ENCODE measurements at places on chromosomes 3 and 15.

DNA sequence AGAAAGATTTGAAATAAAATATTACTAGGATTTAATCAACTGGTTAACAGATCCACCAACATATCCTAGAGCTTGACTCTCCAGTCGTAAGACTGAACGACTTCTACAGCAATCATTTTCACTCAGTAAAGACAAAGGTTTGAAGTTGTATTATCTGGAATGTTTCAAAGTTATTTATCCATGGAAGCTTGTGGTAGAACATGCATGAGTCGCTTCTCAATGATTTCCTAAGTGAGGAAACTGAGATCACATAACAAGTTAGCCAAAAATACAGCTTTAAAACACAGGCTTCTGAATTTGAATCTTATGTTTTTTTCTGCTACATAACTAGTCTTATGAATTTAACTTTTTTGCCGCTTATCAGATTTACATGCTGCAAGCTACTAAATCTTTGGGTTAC is 241.8 kb downstream of the FOXP1 start:
- no peak for DNase-seq

- no peak for DNase-seq
These were observed 113.6 kb downstream of the UBE3A start for GRCh38 chr15:25325187-25325586.

- DNase-seq: no peak
These were observed 450.4 kb downstream of the MFSD1 start for GRCh38 chr3:159252274-159252673.

DNA sequence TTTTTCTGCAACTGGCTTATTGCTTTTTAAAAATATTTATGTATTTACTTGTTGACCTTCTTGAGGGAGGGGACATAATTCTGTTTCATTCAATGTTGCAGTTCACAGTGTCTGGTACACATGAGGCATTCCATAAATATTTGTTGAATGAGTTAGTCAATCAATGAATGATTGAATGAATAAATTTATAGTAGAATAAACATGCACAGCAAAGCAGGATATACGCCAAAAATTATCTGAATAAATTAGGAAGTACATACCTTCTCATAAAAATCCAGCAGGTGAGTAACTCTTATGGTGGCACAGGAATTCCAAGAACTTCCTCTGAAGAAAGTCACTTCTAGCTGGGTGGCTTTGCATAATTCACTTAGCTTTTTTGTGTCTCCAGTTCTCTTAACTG is 469.4 kb upstream of the ATP11B start:
- no peak for DNase-seq

GRCh38 chr15:38559131-38559530 is 5.5 kb downstream of the RASGRP1 start:
- DNase-seq: no peak

DNA sequence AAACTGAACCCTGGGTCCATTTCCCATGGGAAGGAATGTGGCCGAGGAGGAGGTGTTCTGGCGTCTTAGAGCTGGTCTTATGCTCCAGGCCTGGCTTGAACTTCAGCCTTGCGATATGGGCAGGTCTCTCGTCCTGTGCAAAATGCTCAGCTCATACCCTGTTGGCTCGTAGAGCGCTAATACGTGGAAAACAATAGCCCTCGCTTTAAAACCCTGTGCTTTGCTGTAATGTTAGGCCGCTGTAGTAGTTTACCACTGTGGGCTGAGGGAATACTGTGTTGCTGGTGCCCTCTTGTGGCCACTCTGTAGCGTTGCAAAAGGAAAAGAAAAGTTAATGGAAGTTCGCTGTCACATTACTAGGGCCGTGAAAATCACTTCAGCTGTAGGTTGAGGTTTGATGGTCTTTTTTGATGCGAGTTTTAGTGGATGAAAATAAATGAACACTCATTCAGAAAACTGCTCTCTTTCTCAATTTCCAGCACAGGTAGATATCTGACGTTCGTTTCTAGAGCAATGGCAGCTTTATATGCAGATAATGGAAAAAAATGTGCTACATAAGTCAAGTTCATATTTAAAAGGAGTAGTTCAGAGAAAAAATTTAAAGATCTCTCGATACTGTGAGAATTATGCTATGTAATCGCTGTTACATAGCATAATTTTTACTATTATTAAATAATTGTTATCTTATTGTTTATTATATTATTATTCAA is 92.9 kb downstream of the MCTP2 start:
- peak; percentile 30 for DNase-seq

GRCh38 chr3:188278717-188279324 is 124.9 kb downstream of the LPP start:
- DNase-seq: no peak

GRCh38 chr3:11099306-11099705 is 55.0 kb upstream of the HRH1 start:
- DNase-seq: no peak

- no peak for DNase-seq
These were observed 53.5 kb upstream of the ADAMTS9 start for GRCh38 chr3:64741341-64741740.

DNA sequence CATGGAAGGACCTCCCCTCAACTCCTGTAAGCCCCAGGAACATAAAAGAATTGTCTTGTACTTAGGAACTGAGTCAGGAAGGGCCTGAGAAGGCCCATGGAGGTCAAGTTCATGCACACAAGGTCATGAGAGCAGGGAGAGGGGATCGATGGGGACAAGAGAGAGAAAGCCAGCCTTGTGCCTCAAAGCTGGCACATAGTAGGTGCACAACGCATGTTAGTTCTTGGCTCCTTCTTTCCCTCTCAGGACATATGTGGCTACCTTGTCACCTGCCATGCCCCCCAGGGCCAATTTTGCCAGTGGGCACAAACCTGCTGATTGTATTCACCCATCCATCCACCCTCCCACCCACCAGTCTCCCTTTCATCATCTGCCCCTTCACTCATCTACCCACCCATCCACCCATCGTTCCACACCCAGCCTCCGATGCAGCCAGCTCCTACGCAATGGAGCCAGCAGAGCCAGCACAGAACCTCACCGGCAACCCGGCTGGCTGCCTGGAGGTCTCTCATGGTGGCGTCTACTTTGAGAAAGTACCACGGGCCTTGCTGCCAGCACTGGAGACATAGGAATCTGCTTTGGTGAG is 52.4 kb upstream of the INSYN1 start:
- DNase-seq: no peak

DNA sequence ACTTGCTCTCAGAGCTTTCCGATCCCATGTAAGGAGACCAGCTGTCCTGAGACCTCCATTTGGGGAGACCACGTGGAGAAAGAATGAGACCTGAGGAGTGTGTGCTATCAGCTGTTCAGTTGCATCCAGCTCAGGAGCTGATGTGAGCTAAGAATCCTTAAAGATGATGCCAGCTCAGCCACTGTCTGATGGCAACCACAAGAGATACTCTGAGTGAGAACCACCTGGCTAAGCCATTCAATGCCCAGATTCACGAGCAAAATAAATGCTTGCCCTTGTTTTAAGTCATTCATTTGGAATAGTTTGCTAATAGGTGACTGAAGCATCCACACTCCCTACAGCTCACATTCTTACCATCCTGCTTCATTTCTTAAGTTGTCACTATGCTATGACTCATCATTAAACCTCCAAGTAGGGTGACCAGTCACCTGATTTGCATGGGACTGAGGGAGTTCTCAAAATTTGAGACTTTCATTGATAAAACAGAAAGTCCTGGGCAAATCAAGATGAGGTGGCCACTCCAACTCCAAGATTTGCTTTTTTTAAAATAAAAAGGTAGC is 56.4 kb downstream of the SPTSSB start:
- DNase-seq: no peak

DNA sequence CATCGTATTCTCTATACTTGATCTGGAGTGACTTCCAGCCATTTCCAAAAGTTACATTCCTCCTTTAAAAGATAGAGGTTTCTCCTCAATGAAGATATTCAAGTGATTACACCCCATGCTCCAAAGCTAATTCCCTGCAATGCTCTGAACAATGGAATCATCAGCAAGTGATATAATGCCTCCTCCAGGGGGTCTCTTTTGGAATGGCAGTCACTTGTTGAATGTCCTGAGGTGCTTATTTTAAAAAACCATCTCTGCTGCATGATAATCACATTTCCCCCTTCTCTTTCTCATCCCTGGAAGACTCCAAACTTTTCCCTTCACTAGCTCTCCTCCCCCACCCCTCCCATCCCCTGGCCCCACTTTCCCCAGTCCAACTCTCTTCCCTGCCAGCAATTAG is 2.6 kb downstream of the LHFPL4 start:
- no peak for DNase-seq

GRCh38 chr15:56866803-56867202 is 51.6 kb upstream of the TCF12 start:
- no peak for DNase-seq

DNA sequence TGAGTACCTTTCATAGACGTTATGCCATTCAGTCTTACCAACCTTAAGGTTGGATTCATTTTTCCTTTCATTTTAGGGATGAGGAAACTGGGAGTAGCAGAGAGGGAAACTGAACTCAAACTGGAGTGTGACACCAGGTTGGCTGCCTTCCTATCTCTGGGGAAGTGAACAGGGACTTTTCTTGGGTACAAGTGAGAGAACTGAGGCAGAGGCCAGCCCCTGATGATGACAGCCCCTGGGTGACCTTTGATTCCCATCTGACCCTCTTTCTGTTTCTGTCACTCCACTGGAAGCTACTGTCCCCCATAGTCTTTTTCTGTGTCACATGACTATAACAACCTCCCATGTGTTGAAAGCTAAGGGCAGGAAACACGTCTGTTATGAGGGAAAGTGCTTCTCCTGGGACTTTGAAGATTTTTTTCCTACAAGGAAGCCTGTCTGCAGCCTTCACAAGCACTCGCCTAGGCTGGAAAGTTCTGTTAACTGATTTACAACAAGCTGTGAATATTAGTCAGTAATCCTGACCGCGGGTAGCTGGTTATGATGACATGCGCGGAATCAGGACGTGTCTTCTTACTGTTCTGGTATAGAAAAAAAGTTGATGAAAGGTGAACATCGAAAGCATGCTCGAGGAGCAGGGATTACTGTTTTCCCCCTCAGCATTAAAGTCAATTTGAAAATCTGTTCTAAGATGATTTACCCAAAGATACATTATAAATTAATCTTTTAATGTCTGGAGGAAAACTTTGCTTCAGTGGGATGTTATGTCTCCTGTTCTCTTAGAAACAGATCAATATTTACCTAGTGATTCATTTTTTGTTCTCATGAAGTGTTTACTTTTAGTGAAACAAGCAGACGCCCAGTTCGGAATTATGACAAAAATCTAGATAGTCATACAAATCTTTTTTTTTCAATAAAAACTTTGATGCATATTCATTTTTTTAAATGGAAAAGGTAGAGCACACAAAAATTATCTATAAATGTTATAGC is 31.5 kb downstream of the ABHD2 start:
- no peak for DNase-seq

DNA sequence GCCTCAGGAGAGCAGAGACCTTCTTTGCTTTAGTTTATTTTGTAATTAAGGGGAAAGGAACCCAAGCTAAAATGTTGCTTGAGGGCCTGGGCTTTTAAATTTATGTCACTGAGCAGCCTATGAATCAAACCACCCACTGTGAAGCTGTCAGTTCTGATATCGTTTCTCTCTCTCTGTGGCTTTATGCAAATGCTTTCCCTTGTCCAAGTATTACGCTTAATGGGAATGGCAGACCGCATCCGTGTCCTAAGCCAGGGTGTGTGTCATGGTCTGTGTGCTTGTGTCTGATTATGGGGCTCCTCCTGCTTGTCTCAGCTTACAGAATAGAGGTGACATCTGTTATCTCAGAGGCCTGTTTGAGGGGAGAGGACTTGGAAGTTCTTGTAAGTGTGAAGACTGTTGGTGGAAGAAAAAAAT is 82.4 kb downstream of the EBLN2 start:
- DNase-seq: no peak

- DNase-seq: no peak
These were observed 466.7 kb downstream of the C3orf38 start for GRCh38 chr3:88616413-88616812.

- DNase-seq: no peak
These were observed 216.6 kb upstream of the RASGRP1 start for GRCh38 chr15:38781196-38781595.

DNA sequence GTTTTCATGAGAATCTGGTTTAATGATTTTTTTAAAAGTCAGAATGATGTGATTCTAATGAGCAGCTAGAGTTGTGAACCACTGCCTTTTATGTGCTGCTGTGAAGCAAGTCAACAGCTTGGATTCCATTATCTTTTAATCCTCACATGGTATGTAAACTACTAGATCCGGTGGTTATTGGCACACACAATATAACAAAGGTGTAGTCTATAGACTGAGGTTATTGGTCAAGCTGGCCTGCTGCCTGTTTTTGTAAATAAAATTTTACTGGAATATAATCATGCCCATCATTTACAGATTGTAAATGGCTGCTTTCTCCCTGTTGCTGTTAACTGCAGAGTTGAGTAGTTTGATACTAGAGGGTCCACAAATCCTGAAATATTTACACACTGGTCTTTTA is 103.1 kb downstream of the OTOL1 start:
- no peak for DNase-seq

DNA sequence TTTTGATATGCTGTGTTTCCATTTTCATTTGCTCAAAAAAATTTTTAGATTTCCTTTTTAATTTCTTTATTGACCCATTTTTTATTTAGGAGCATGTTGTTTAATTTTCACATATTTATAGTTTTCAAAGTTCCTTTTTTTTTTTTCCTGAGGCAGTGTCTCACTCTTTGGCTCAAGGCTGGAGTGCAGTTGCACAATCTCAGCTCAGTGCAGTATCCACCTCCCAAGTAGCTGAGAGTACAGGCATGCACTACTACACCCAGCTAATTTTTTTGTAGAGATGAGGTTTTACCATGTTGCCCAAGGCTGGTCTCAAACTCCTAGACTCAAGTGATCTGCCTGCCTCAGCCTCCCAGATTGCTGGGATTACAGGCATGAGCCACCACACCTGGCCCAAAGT is 36.2 kb downstream of the PFN2 start:
- DNase-seq: no peak

DNA sequence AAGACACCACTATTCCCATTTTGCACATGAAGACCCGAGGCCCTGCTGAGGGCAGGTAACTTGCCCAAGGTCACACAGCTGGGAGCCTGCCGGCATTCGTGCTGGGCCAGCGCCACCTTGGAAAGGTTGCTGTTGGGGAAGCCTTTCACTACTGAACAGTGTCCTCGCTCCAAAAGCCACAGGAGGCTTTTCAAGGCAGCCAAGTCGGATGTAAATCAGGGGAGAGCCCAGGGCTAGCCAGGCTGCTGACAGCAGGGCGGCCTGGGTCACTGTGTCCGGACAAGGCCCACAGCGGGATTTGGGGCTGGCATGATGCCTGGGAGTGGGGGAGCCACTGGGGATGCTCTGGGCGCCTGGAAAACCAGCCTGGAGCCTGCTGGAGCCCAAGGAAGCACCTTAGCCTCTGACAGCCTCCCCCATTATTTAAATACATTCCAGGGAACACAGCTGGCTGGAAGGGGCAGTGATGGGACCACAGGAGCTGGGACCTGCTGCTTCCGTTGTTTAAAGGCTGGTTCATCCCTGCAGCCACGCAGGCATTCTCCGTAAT is 10.5 kb downstream of the SLC6A6 start:
- no peak for DNase-seq
